Activated naive CD4-positive, alpha-beta T cell treated with anti-CD3 and anti-CD28 coated beads, Interleukin-2, amount 50 U/mL, for 72 hours (primary cell): ENCODE measurements at places on chromosomes 7 and 10.

DNA sequence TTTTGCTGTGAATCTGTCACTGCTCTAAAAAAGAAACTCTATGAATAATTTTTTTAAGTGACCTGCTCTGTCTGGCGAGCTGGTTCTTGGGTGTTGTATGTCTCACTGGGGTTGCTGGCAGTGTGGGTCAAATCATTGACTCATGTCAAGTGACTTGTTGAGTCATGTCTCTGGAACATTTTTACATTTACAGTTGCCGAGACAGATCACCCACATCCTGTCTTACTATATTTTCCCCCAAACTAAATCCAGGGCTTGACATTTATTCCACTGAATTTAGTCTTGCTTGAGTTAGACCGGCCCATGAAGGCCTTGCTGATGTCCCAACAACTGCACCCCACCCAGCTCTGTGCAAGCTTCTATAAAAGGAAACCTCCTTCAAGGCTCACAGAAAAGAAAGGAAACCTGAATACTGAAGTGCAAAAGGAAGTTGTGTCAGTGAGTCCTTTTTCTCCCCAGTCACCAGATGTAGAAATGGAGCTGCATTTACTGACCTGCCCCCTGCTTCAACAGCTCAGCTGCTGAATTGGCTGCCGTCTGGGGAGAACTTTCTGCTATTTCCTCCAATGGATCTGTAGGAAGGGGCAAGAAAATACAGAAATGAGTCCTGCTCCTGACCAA is 290.3 kb downstream of the TNS3 start:
- no peak for DNase-seq

GRCh38 chr7:158729646-158730382 is 25.2 kb upstream of the NCAPG2 start:
- no peak for DNase-seq

- no peak for DNase-seq
Measured at GRCh38 chr7:45873355-45873754, 473 bp upstream of the CCDC201 start.

GRCh38 chr7:142800699-142801260 is 30.0 kb downstream of the PRSS2 start:
- no peak for DNase-seq

DNA sequence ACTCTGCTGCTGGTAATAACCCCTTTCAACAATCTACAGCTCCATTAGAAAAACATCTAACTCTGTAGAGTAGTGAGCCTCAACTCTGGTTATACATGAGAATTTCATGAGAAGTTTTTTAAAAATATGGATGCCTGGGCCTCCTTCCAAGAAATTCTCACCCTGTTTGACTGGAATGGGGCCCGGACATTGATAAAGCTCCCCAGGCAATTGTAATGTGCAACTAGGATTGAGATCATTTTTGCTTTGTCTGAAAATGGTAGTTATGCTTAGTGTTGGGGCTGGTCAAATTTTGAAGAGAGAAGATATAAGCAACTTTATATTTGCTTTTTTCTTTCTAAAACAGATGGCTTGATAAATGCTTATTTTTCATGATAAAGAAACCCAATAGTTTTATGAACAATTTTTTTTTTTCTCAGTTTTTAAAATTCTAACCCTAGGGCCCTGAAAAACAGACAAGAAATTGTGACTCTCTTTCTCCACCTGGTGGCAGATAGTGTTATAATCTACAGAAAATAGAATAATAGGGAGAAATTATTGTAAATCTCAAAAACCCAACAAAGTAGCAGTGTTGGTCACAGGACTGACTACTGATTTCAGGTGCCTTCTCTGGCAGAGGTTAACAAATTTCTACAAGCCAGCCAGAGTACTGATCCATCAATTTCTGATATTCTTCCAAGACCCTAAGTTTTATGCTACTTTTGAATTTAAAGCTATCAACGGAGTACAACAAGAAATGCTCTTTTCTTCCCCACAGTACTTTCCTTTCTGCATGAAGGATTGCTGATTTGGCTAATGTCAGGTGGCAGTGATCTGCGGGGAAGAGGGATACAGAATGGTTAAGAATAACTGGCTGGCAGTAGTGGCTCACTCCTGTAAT is 174.8 kb downstream of the DKK1 start:
- no peak for DNase-seq

DNA sequence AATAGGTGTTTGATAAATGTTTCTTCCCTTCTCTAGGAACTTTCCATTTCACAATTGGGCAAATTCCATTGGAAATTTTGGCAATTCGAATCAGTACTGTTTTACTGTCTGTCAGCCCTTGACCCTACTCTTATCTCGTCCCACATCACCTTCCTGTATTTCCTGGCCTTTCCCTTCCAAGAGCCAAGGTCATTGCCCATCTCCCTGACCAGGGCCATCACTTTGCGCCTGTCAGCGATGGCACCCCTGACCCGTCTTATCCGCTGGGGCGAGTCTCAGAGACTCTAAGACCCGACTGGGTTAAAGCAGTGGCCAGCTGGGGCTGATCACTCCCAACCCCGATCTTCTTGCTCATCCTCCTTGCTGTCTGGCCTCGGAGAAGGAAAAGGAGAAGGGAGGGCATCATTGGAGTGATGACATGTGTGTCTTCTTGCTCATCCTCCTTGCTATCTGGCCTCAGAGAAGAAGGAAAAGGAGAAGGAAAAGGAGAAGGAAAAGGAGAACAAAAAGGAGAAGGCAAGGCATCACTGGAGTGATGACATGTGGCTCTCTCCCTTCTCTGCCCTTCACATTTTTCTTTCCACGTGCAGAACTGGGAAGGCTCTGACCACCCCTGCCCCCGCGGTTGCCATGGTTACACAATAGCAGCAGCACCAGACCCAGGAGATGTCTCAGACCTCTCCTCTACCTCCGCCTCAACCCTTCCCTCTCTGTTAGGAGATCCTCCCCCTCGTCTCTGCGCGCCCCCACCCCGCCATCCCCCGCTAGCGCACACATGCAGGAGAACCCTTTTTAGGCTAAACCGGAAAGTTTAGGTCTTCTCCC is 2.0 kb downstream of the SEMA3D start:
- no peak for DNase-seq

GRCh38 chr7:101212014-101212413 is 5.4 kb downstream of the PLOD3 start:
- DNase-seq: no peak

- DNase-seq: no peak
Measured at GRCh38 chr7:55127135-55127551, 108.3 kb downstream of the EGFR start.

DNA sequence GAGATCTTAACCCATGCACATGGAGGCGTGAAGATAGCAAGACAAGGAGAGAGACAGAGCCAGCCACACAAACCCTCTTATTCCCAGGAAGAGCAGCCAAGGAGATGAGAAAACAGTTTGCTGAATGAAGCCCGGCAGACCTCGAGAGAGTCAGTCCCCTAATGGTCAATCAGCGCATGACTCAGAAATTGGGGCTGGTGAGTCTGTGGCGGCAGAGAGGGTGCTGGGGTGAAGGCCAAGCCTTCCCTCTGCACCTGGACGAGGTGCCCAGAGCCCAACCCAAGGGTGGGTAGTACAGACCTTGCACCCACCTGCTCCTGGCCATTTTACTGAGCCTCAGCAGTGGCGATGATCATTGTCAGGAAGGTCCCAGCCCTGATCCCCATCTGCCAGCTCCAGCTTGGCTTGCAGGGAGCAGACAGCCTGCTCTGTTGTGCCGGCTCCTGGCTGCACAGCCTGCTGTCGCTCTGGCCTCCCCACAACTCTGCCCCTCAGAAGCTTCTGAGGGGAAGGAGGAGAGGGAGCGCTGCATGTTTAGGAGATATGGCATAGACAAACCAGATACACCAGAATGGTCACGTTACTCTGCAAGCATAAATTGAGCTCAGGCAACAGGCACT is 256.6 kb downstream of the RPS24 start:
- no peak for DNase-seq

- DNase-seq: no peak
Measured at GRCh38 chr10:122189185-122189584, 81.9 kb upstream of the BTBD16 start.

- DNase-seq: no peak
Measured at GRCh38 chr7:99631295-99632109, 14.8 kb downstream of the ZSCAN25 start.

- DNase-seq: peak; percentile 40
Measured at GRCh38 chr7:150520145-150520544, 5.5 kb downstream of the GIMAP7 start.

DNA sequence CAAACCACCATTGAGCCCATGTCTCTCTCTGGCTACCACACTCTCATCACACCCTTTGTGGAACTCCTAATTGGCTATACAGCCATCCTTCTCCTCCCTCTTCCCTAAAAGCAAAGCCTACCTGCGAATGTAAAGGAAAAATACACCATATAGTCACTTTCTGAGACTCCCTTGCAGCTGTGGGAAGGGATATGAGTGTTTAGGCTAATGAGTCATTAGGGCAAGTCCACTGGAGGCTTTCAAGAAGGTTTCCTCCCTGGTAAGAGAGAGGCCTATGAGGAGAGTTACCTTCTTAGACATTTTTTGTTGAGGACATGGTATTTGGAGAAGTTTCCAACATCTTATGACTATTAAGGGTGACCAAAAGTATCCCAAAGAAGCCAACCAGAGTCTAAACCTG is 4.1 kb upstream of the TMEM243 start:
- no peak for DNase-seq

DNA sequence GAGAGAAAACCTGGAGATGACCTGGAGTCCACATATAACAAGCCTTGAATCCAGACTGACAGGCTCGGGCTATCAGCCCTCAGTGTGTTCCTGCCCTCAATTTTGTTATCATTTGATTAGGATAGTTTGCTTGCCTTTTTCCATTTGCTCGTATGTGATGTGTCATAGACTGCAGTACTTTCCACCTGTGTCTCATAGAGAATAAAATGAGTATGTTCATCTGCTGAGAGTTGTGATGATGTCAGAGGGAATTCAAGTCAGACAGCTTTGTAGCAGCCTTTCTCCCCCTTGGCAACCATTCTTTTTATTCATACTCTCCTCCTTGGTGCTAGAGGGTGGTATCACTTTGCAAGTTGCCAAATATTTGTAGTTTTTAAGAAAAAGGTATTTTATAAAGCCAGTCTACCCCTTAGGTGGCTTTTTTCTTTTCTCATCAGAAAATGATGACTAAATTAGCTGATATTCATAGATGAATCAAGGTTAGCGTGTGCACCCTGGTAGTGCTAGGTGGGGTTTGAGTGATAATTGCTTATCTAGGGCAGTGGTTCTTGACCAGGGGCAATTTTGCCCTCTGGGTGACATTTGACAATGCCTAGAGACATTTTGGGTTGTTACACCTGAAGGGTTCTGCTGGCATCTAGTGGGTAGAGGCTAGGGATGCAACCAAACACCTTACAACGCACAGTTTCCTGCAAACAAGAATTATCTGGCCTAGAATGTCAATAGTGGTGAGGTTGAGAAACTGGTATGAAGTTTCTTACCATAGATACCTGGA is 5.4 kb downstream of the SGPL1 start:
- DNase-seq: no peak

DNA sequence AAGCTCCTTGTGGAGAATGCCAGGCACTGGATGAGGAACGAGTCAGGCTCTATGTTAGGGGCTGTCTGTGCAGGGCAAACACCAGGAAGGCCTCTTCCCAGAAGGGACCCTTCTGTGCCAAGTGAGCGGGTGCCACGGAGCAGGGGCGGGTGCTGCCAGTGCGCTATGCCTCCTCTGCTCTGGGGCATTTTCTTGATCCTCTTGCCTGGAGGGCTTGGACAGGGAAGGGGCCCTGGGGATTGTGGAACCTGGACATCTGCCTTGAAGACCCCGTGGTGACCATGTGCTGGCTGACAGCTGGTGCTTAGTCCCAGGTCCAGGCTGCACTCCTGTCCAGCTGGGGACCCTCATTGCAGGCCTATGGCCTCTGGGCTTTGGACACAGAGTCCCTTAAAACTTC is 15.4 kb upstream of the TBRG4 start:
- no peak for DNase-seq

GRCh38 chr7:35524112-35524804 is 170.7 kb downstream of the HERPUD2 start:
- no peak for DNase-seq

DNA sequence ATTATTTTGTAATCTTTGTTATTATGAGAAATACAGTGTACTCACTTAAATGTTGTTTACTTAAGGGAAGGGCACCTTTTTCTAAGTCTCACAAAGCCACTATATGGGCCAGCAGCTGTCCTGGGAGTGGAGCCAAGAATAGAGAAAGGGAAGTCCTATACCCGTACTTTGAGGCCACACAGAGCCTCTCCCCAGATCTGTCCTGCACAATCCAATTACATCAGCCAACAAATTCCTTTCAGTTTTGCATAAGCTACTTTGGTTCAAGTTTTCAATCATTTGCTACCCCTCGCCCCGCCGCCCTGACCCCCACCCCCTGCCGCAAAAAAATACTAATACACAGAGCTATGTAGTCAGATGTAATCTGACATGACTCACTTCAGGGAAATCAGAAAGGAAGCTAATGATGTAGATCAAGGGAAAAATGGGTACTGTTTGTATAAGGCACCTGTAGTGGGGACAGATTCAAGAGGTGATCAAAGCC is 297.4 kb upstream of the NEBL start:
- no peak for DNase-seq

GRCh38 chr10:77248104-77248790 is 389.4 kb downstream of the KCNMA1 start:
- no peak for DNase-seq

- no peak for DNase-seq
Measured at GRCh38 chr10:44167752-44168151, 217.1 kb downstream of the CXCL12 start.

- DNase-seq: no peak
Measured at GRCh38 chr7:46754140-46754720, 827.7 kb downstream of the TNS3 start.

- no peak for DNase-seq
Measured at GRCh38 chr7:115526278-115526677, 504.3 kb downstream of the TFEC start.

GRCh38 chr7:108345710-108346336 is 110.4 kb downstream of the NRCAM start:
- no peak for DNase-seq

DNA sequence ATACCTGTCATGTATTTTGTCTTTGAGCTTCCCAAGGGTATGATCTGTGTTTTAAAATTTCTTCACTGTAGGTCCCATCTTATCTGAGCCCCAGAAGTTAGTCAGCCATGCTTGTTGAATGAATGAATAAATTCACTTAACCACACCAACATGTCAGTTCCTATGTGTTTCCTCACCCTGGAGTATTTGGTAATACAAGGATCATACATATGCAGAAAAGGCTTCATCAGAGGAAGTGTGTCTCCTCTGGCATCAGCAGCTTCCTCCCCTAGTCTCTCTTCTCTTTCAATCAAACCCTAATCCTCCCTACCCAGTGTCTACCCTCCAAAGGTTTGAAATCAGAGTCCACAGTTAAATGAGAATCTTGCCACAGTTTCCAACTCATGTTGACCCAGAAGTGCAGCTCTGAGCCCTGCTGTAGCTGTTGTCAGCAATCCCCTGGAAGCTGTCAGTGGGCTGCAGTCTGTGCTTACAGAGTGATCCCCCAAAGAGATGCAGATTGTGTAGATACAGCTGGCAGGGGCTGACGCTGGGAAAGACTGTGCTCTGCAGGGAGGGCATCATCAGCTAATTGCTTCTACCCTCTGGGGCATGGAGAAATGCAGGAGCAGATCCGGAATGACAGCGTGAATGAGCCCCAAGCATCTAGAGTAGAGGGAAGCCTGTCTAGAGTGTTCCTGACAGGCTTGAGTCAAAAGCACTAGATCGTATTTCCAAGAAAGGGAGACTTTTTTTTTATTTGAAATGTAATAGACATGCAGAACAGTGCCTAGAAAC is 105.0 kb upstream of the WDR11 start:
- DNase-seq: no peak
